ENCODE measurements at places on chromosomes 6 and 20.

- DNase-seq, result peak; percentile 48
Observed at GRCh38 chr6:14121936-14122344, 4.4 kb downstream of the CD83 start.

DNA sequence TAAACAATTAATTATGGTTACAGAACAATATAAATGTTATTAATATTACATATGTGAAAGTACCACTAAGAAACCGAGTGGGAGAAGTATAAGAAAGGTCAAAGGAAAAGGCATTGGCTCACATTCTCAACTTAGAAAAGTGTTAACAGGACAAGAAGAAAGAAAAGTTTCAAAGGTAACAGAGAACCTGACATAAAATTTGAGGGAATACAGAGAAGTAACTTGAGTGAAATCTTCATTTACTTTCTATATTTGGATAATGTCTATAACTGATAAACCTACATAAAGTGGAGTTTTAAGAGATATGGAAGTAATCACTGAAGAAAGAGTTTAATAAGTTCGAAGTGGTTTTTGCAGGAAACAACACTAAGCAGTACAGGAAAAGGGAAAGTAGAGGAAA lies 30.1 kb downstream of the REPS1 start:
- DNase-seq, result no peak

GRCh38 chr6:103080497-103080896 lies 1687.0 kb downstream of the GRIK2 start:
- no peak for DNase-seq

GRCh38 chr6:94251878-94252277 lies 832.5 kb upstream of the EPHA7 start:
- DNase-seq, result no peak

DNA sequence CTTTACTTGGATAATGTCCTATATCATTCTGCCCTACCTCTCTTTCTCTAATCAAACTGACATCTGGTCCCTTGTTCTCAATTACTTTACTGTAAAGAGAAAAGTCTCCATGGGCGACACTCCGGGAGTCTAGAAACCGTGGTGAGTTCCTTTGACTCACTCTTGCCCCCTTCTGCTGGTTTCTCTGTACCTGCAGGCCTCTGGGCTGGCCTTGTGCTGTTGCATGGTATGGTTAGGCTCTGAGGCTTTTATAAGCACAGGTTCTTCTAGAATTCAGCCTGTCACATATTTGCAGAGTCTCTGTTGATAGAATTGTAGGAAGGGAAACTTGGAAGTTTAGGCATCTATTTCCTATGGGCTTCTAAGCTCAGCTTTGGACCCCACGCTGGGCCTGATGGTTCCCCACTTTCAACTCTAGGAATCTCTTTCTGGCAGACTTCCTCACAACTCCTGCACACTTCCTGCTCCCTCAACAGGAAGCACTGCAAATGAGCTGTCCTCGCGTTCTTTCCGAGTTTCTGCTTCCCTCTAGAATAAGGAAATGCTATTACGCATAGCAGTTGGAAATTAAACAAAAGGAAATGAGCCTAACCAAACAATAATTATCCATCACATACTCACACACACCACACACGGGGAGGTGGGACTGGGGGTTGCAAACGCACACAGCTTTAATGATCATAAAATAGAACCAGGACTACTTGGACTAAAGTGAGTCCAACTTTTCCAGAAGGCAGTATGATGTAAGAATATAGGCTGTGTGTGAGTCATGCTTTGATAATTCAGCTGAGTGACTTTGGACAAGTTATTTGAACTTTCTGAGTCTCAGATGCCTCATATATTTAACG lies 683.3 kb downstream of the QKI start:
- DNase-seq, result peak; percentile 31

DNA sequence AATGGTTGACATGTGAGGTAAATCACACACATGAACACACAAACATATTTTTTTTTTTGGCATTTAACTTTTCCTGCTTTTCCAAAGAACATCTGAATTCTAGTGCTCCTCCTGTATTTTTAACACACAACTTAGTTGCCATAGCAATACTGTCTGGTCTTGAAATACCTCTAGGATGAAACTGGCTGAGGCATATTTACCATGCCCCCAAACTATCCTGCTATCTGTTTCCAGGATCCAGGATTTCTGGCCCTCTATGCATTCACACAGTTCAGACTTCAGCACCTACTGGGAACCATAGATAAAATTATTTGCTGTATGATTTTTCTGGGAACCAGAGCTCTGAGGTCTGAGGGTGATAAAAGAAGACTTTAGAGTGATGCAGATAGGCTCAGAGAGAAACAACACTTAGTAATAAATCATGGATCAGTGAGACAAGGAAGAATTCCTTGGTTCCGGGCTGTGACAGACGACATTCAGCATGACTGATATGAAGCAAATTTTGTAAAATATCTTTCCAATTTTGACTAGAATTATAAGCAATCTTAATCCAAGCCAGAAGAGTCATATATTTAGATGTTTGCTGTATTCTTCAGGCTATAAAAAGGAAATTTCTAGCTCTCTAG lies 359.7 kb downstream of the BTBD9 start:
- DNase-seq, result no peak

DNA sequence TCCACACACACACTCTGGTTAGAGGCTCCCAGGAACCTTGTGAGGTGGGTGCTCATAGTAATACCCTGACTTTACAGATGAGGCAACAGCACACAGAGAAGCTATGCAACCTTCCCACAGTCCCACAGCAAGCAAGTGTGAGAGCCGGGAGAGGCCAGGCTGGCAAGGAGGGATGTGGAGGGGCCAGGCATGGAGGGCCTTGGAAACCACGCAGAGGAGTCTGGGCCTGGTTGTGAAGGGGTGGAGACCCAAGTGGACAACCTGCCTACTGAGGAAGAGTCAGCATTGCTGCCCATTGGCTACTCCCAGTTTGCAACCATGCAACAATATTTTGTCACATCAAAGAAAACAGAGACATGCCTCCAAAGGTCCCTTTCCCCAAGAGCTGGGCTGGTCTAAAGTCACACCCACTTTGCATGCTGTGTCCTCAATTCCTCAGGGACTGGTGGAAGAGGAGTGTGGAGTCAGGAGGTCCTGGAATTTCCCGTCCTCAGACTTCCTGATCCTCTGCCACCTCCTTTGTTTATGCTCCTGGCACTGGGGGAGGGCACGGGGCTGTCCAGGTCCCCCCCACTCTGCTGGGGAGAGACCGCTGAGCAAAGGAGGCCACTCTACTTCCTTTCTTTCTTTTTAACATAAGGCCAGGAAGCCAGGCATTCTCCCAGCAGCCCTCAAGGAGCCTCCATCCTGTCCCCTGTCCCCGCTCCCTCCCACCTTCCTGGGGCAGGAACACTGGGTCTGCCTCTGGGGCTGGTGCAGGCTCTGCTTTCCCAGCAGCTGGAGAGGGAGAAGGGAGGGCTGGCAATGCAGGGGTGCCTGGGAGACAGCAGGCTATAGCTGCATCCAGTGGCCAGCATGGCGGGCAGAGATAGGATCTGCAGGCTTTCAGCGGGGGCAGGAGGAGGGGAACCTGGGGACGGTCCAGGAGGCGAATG lies 68.3 kb downstream of the NOL4L start:
- DNase-seq, result peak; percentile 81

GRCh38 chr6:111105578-111105977 lies 18.3 kb downstream of the SLC16A10 start:
- DNase-seq, result no peak

DNA sequence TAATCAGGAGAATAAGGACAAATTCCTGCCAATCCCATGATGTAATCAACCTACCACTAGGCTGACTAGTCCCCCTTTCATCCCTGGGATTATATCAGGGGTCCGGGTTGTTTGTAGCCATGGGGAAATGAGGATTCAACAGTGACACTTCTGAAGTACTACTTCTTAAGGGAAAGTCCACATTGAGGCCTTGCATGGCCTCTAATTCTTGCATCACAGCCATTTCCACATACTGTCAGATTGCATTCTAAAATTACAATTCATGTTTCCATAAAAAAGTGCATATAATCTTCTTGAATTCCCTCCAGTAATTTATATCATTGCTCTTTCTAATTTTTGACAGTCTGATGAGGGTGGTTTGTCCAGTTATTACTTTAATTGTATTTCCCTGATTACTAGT lies 184.2 kb downstream of the PHF3 start:
- no peak for DNase-seq

DNA sequence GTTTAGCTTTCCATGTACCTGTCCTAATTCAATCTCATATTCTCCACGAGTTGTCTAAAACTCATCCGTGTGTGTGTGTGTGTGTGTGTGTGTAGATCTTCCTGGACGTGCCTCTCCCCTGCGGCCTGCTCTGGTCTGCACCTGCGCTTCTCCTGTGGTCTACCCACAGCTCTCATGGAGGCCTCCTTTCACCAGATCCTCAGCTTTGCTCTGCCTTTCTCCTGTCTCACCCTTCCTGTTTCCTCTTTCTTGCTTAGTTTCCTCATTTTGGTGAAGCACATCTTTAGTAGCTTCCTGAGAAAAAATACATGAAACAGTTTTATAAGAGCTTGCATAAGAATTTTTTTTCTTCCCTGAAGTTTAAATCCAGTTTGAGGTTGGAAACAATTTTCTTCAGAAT lies 18.1 kb downstream of the SLX4IP start:
- DNase-seq, result no peak

- DNase-seq, result no peak
Observed at GRCh38 chr6:156731396-156731795, 45.8 kb upstream of the ARID1B start.

GRCh38 chr6:25675167-25675566 lies 23.2 kb downstream of the SCGN start:
- DNase-seq, result no peak

DNA sequence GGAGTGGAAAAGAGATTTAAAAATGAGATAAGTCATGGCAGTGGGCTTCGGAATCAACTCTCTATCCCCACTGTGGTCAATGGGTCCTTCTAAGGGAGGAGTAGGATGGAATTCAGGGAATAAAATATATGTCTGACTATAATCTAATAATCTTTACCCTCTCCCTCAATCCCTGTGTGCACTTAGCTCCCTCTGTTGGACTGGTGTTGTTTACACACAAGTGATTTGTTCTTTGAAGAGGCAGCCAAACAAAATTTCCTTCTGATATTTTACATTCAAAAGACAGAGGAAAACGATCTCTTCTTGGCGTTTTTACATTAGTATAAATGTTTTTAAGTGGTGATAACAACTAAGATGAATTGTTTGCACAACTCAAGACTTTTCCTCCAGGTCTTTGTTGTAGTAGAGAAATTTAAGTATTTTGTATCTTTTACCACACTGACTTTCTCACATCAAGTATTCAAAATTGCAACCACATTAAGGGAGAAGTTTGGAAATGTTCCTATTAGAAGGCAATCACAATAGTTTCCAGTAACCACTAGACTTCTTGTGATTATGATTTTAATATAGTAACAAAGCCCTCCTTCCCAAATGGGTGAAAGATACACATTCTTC lies 317.8 kb downstream of the CENPW start:
- DNase-seq, result no peak

- DNase-seq, result no peak
Observed at GRCh38 chr6:109298605-109299264, 83.5 kb downstream of the CD164 start.

DNA sequence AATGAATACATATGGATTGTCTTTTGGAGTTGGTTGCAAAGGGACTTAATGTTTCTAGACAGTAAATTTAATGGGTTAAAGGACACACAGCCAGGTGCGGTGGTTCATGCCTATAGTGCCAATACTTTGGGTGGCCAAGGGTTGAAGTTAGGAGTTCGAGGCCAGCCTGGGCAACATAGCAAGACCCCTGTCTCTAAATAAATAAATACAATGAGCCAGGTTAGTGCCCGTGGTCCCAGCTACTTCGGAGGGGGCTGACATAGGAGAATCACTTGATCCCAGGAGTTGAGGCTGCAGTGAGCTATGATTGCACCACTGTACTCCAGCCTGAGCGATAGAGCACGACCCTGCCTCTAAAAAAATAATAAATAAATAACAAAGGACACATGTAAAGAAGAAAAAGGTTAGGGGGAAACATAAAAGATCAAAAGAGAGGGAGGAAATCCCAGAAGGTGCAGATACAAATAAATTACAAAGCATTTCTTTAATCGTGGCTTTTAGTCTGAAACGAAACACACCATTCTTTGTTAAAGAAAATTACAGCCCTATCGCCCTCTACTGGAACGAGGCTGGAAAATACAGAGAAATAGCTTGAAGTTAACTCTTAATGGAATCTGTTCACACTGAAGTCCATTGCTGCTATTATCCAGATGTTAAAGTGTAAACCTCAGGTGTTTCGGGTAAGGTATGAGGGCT lies 42.6 kb upstream of the SCML4 start:
- DNase-seq, result peak; percentile 43

GRCh38 chr6:47149554-47149953 lies 107.4 kb upstream of the ADGRF1 start:
- no peak for DNase-seq

DNA sequence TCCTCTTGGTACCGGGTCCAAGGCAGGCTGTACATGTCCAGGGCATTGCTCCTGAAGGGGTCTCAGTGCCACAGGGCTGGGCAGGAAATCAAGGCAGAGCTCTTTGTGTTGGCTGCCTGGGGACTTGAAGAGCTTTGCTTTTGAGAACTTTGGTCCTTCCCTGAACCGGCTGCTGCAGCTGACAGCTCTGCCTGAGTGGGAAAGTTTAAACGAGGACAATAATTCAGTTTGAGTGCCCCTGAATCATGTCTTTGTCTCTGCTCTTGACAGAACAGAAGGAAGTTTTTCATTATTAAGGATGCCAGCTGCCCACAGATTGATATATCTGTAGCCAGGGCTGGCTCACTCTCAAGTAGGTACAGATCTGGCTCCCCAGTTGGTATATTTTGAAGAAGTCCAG lies 56.1 kb downstream of the ANKRD6 start:
- DNase-seq, result peak; percentile 3

GRCh38 chr6:145631374-145631773 lies 103.9 kb downstream of the EPM2A start:
- DNase-seq, result no peak

DNA sequence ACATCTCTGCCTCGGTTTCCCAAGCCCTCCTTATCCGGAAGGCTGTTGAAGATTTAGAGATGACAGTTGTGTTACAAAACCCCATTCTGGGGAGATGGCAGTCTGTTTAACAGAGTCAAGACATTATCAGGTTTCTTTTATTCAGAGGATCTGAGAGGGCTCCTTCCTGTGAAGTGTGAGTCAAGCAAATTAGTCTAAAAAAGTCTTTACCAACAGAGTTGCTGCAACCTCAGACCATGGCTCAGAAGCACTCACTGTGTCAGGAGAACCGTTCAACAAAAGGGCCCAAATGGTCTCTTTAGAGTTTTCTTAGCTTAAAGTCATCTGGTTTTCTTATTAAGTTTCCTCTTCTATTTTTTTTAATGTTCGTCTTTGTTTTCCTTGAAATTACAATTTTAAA lies 717.8 kb downstream of the EPM2A start:
- no peak for DNase-seq

DNA sequence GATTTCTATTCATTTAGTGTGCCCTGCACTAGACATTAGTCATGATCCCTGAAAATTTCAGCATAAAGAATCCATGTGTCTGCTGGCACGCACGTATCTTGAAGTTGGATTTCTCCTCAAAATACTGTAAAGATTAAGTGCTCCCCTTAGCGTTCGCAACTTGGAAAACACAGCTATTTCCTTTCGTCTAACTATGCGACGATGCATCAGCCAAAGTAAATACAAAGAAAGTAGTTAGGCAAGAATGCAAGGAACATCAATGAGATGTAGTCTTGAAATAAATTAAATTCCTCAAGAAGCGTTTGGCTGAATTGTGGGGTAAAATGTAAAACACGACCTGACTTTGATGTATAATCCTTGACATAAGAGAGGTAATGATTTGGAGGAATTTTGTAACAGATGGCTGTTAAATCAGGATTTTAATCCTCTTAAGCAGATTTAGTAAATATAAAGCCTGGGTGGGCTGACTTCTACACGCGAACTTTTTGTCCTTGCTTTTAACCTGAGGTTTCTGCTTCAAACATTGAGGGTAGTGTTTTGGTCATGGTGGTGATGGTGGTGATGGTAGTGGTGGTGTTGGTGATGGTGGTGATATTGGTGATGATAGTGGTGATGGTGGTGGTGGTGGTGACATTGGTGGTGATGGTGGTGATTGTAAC lies 88.2 kb downstream of the FOXF2 start:
- no peak for DNase-seq

Measured in globus pallidus (tissue), 1 donor.